ENCODE measurements at places on chromosomes 5 and 9. TPM values are rescaled to one million over a fixed set of nuclear protein-coding genes. Genes with fewer than 3 reads are reported as not detected.

ACOT12 gene
- total RNA-seq, result 0.52 TPM

RIC1 gene
- 26.6 TPM for total RNA-seq

PLEKHG4B gene
- 0.52 TPM for total RNA-seq

BTNL8 gene
- not detected for total RNA-seq

HRH2 gene
- 1.0 TPM for total RNA-seq

CDKN2B gene
- not detected for total RNA-seq

ARSI gene
- 9.9 TPM for total RNA-seq

RIOK2 gene
- 23.5 TPM for total RNA-seq

TAF1L gene
- not detected for total RNA-seq

IL3 gene
- not detected for total RNA-seq

PRRT1B gene
- not detected for total RNA-seq

IL9 gene
- not detected for total RNA-seq

AGXT2 gene
- total RNA-seq, result not detected

FOXD4L3 gene
- total RNA-seq, result not detected

ESM1 gene
- 0.52 TPM for total RNA-seq

REXO4 gene
- total RNA-seq, result 14.6 TPM

ATP6V1G1 gene
- total RNA-seq, result 56.9 TPM

DPH7 gene
- total RNA-seq, result 13.0 TPM

Data from skeletal muscle tissue (tissue), 5 donors.